NCI-H2107 (cell line): ENCODE measurements at places on chromosomes 6 and 20.

- DNase-seq, result no peak
These were observed 94.3 kb upstream of the NKX2-2 start for GRCh38 chr20:21607971-21608725.

- no peak for DNase-seq
These were observed 47.4 kb upstream of the IRF4 start for GRCh38 chr6:343960-344815.

DNA sequence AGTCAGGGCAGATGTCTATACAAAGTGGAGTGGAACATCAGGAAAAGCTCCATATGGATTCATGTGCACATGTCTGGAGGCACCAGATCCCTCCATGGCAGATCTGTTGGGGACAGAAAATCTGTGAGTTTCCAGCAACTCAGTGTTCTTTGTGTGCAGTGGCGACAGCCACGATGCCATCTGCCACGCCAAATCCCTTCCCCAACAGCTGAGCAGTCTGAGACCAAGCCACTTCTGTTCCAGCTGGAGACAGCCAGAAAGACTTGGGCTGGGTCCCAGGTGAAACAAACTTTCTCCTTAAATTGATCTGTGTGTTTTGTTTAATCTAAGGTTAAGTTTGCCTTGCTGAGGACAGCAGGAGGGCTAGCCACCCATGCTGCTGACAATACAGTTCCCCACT lies 22.9 kb downstream of the FKBP1A start:
- DNase-seq, result no peak

GRCh38 chr6:6699741-6700367 lies 111.3 kb downstream of the LY86 start:
- DNase-seq, result peak; percentile 46

GRCh38 chr6:11367638-11368199 lies 135.3 kb upstream of the NEDD9 start:
- no peak for DNase-seq

- no peak for DNase-seq
These were observed 9.2 kb downstream of the SLC4A11 start for GRCh38 chr20:3229798-3230197.

GRCh38 chr6:104606361-104606760 lies 253.4 kb downstream of the HACE1 start:
- DNase-seq, result no peak

DNA sequence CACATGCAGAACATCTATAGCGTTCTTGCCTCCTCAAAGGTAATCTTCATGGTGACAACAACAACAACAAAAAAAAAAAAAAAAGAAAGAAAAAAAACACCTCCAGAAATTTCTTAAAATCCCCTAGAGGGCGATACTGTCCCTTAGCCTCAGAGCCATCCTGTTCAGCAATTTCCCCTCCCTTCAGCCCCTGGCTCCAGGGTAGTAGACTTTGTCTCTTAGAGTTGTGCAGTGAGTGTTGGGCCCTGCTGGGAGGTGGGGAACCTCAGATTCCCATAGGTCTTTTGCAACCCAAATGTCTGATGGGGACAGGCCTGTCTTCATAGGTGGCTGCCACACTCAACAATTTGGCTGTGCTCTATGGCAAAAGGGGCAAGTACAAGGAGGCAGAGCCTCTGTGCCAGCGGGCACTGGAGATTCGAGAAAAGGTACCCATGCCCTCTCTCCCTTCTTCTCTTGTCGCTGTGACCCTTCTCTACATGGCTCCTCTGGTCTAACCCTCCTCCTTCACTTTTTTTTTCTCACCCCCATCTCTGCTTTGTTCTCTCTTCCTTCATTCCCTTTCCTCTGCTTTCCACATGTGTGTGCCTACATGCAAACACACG lies 6.0 kb upstream of the PTK7 start:
- no peak for DNase-seq

DNA sequence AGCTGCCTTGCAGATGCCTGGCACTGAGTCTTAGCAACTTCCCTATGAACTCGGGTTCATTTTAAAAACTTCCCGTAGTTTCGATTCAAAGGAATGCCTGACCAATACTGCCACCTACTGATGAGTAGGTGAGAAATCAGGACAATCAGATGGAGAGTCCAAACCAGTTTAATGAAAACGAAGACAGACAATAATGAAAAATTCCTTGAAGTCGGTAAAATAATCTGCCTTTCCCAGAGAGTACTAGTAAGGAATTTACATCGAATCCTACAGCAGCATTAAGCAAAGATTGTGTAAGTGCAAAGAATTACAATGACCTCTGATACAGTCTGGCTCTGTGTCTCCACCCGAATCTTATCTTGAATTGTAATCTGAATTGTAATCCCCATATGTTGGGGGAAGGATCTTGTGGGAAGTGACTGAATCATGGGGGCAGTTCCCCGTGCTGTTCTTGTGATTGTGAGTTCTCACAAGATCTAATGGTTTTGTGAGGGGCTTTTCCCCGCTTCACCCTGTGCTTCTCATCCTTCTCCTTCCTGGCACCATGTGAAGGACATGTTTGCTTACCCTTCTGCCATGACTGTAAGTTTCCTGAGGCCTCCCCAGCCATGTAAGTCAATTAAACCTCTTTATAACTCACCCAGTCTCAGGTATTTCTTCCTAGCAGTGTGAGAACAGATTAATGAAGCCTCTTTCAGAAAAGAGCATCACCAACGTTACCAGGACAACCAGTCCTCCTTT lies 134.4 kb downstream of the ARHGAP18 start:
- peak; percentile 12 for DNase-seq

- DNase-seq, result no peak
These were observed 90.1 kb downstream of the NCR2 start for GRCh38 chr6:41425511-41425910.
